ENCODE measurements at places on chromosomes 6 and 20.

- DNase-seq: no peak
These were observed 431.9 kb downstream of the PKHD1 start for GRCh38 chr6:51655517-51655916.

DNA sequence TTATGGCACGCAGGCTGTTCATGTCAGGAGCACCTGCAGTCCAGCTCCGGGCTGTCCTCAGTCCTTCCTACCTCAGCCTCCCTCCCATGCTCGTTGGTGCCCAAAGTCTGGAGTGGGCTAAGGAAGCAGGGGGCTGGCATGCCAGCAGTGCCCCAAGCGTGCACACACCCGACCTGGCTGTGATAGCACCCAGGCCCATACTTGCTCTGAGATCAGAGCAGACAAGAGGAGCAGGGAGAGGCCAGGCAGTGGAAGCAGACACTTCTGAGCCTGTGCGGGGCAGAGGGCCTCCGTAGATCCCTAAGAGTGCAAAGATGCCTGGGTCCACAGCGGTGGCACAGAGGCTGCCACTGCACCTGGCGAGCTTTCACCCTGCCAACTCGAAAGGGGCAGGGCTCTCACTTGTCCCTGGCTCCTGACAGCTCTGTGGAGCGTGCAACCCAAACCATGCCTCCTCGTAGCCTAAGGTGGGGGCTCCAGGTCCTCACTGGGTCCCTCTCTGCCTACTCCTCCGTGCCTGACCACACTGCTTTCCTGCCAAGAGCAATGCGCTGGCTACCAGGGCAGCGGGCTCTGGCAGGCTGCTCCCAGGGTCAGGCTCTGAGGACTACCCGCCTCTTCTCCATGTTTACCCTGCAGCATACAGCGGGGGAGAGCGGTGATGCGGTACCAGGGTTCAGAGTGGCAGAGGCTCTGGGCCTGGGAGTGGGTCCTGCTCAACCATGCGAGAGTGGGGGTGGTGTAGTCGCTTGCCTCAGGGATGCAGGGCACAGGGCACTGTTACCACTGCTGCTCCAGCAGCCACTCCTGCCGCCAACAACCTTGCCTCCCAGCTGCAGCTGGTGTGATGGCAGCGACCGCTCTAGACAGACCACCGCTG is 59.5 kb downstream of the MANEA start:
- DNase-seq: no peak

GRCh38 chr20:45101333-45101850 is 465 bp upstream of the KCNS1 start:
- no peak for DNase-seq

GRCh38 chr6:44806656-44807055 is 419.1 kb downstream of the CDC5L start:
- DNase-seq: no peak

DNA sequence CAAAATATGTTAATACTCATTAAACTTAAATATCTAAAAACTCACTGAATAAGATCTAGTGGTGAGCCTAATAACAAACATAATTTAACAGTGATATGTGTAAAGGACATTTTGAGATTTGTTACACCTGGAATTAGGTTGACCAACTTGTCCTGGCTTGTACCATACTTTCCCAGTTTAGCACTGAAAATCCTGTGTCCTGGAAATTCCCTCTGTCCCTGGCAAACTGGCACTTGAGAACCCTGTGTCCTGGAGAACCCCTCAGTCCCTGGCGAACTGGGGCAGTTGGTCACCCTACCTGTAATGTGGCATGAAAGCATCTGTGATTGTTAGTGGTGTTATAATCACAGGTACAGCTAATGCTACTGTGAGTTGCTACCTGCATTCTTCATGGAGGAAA is 6.9 kb upstream of the PRND start:
- no peak for DNase-seq

GRCh38 chr6:85192186-85192585 is 257.7 kb upstream of the NT5E start:
- DNase-seq: no peak

DNA sequence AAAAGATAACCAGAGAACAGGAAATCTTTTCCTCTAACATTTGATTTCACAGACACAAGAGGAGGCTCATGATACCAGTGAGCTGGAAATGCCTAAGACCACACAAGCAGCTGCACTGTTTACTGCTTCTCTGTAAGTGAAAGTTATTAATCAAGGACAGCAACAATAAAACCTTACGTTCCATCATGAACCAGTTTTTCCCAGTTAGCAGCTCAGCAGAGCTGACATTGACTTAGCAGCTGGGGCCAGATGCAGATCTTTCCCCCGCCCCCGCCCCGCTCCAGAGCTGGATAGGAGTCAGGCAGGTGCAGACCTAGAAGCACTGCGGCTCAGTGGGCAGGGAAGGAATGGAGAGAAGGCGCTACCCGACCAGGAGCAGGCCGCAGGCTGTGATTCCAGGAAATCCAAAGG is 275.2 kb downstream of the GMDS start:
- DNase-seq: no peak

- DNase-seq: no peak
These were observed 17.1 kb downstream of the IRF4 start for GRCh38 chr6:408599-409102.

DNA sequence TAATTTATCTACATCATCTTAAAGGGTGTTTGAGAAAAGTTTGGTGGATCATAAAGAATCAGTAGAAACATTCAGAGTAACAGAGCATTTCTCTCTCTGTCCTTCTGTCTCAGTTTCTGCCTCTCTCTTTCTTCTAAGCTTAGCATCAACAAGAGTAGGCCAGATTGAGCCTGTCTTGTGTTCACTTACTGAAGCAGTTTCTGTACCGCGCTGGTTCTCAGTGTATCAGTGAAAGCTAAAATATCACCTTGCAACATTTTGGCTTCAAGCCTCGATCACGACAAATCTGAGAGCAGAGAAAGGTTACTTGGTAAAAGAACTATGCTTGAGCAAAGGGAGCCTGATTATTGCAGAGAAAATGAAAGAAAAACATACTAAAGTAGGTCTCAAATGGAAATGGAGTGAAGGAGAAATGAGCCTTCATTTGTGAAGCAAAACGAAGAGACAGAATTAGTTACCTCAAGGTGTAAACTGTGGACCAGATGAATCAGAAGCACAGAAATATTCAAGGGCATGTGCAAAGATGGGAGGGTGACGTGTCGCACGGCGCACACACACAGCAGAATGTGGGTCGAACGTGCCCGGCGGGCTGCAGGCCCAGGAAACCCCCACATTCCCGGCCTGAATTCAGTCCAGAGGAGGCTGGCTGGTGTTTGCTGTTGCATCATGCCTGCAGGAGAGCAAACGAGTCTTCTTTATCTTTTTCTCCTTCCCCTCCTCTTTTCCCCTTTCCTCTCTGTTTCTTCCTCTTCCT is 509.3 kb downstream of the QKI start:
- no peak for DNase-seq

DNA sequence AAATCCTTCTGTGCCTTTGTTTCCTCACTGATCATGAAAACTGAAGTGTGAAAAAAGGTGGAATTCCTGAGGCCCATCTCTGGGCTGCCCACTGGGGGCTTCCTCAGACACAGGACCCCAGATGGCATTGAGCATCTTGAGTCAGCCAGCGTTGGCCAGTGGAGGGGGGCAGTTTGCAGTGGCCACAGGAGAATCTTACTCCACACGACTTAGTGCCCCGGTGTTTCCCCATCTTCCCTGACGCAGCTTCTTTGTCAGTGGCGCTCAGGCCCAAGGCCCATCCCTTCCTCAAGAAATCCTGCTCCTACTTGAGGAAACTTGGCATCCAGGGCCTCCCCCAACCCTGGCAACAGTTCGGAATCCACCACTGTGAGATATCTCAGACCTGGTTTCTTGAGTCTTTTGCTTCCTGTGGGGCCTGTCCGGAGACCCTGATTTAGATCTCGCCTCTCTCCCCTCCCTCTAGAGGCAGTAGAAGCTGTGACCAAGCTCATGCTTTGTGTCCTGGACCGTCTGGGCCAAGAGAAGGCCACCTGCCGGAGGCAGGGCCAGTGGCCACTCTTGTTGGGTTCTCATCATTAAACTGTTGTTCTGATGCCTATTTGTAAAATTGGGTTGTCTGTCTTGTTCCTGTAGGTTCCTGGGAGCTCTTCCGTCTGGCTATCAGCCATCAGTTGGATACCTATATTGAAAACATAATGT is 20.2 kb upstream of the DLGAP4 start:
- no peak for DNase-seq

- no peak for DNase-seq
These were observed 5.8 kb upstream of the SIM1 start for GRCh38 chr6:100470422-100471120.

GRCh38 chr6:162974685-162975084 is 246.9 kb downstream of the PACRG start:
- DNase-seq: no peak

DNA sequence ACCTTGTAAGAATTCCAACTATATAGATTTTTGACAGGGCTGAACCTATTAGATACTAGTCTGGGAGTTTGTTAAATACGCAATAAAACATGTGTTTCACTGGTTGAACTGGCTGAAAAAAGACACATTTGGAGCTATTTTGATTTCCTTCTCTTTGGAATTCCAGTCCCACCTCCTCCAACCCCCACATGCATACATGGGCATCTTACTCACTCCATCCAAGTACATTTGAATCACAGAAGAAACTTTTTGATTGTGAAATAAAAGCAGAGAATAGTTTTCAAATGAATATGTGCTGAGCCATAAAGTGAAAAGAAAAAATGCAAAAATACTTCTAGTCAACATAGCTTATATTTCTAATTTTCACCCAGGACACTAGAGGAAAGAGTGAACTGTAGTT is 33.9 kb upstream of the STXBP5 start:
- DNase-seq: no peak

Measured in GM06990 (cell line).